Effector CD4-positive, alpha-beta T cell (primary cell): ENCODE measurements at places on chromosomes 7 and 10.

DNA sequence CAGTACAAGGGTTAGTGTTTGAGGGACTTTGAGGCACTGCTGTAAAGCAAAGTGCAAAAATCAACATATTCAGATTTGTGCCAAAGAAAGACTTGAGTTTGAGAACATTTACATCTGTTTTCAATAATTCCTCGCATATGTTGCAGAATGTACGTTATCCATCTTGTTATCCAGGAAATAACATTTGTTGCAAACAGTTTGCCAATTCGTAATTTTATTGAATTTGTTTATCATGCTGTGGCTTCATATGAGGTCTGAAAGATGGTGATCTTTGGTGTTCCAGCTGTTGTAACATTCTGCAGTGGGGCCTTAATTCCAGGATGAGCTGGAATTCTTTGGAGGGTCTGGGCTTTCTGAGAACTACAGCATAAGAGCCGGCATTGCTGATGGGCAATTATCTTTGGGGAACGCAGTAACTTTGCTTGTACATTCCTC lies 396.2 kb downstream of the LRMDA start:
- no peak for DNase-seq

DNA sequence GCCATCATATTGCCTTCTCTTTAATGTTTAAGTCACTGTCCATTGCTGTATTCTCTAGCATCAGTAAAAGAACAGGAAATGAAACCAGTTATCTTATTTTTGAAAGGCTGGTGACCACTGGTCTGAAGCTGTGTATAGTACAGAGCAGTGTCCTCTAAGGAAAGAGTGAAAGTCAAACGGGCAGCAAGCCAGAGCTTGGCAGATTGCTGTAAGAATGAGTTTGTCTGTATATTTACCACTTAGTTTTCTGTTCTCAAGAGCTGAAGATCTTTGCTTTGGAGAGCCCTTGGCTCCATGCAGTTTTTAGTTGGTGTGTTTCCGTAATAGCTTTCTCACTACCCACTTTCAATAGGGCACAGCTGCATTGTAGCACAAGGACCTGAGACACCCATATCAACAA lies 31.9 kb downstream of the PCBD1 start:
- no peak for DNase-seq

DNA sequence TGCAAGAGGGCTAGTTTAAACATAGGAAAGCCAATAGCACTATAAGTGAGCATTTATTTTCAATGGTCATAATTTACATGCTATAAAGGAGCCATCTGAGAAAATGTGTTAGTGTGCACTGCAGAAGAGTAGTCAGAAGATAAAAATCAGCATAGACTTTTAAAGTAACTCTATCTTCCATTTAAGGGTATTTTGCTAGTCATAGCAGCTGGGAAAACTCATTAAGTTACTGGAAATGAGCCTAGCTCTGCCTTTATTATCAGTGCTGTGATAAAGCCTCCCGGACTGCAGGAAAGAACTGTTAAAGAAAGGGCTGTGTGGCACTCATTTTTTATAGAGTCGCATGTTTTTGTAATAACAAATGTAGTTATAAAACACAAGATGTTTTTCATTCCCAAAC lies 825.8 kb upstream of the POM121L12 start:
- DNase-seq: no peak

DNA sequence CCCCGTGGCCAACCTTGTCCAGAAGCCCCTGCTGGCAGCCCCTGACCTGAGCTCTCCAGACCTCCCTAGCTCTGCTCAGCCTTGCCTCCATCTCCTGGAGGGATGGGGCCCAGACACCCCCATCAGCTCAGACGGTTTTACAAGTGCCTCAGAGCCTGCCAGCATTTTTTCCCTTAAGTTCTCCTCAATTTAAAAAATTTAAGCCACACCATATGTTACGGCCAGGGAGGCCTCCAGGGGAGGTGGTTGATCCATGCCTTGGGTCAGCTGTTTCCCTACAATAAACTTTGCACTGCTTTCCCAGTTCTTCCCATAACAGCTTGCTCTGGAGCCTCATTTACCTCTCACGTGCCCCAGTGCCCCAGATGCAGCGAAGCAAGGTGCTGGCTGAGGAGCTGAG lies 143.5 kb downstream of the RGS10 start:
- no peak for DNase-seq

DNA sequence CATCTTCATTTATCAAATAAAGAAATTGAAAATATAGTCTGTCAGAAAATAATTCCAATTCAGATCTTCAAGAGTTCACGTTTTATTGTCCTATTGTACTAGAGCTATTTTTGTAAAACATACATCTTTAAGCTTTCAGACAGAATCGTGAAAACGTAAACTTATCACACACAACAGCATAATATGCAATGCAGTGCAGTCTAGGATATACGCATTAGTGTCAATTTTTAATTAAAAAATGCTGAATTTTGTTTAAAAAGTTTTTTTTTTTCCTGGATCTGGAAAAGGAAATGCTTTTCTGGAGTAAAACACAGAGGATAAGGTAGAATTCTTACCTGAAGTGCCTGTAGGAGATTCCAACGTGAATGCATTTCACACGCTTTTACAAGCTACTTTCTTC lies 458.2 kb upstream of the KLF6 start:
- no peak for DNase-seq

GRCh38 chr7:48868916-48869315 lies 55.4 kb upstream of the CDC14C start:
- DNase-seq: no peak

GRCh38 chr7:2158331-2159175 lies 74.2 kb downstream of the MAD1L1 start:
- no peak for DNase-seq

DNA sequence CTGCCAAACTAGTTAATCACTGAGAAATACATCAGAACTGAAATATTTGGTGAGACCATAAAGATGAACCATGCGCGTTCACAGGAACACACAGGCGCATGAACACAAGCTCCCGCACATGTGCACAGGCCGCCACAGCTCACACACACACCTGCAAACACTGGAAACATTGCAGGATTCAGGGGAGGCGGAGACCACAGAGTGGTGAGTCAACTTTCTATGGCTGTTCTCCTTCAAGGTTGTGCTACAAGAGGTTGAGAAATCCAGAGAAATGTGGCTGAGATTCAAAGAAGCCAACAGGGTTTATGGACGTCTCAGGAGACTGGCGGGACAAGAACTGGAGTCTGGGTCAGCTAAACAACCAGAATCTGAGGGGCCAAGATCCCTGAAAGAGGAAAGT lies 17.8 kb downstream of the ESYT2 start:
- DNase-seq: peak; percentile 20

- no peak for DNase-seq
Measured at GRCh38 chr7:91050677-91051076, 213.6 kb upstream of the FZD1 start.

DNA sequence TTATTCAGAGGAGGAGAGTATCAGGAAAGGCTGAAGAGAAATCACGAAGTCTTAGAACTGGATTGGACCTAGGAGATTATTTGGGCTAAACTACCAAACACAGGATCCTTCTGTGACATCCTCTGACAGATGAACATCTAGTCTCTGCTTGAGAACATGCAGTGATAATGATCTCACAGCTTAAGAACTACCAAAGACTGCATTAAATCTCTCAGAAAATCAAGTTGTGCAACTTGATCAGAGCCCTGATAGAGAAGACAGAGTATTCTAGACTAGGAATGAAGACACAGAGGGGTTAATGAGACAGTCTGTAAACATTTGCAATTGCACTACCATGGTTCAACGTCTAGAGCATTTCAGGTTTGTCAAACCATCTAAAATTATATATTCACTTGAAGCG lies 37.1 kb upstream of the AGBL3 start:
- DNase-seq: no peak
